ENCODE measurements at places on chromosomes 7 and 10. TPM values are rescaled to one million over a fixed set of nuclear protein-coding genes. Genes with fewer than 3 reads are reported as not detected.

GRID2IP gene
- total RNA-seq, result 0.18 TPM

- DNase-seq, result no peak
Measured at GRCh38 chr10:31853629-31854028, 75.0 kb downstream of the ARHGAP12 start.

GRCh38 chr10:22992621-22993020 is 64.8 kb downstream of the ARMC3 start:
- no peak for DNase-seq

- DNase-seq, result no peak
Measured at GRCh38 chr7:132855901-132856300, 226.0 kb downstream of the CHCHD3 start.

- DNase-seq, result no peak
Measured at GRCh38 chr7:151080067-151080521, 515 bp downstream of the FASTK start.

Data from activated T-helper 2 cell treated with anti-CD3 and anti-CD28 coated beads, Interferon-gamma antibody, Interleukin-2, Interleukin-4, amounts not matched to agents 10 μg/mL and 5 μg/mL and 100 μg/mL, durations not matched to agents 14 hours and 24 hours and 36 hours (primary cell).